Coronary artery (tissue), 2 donors: ENCODE measurements at places on chromosomes 6 and 20.

DNA sequence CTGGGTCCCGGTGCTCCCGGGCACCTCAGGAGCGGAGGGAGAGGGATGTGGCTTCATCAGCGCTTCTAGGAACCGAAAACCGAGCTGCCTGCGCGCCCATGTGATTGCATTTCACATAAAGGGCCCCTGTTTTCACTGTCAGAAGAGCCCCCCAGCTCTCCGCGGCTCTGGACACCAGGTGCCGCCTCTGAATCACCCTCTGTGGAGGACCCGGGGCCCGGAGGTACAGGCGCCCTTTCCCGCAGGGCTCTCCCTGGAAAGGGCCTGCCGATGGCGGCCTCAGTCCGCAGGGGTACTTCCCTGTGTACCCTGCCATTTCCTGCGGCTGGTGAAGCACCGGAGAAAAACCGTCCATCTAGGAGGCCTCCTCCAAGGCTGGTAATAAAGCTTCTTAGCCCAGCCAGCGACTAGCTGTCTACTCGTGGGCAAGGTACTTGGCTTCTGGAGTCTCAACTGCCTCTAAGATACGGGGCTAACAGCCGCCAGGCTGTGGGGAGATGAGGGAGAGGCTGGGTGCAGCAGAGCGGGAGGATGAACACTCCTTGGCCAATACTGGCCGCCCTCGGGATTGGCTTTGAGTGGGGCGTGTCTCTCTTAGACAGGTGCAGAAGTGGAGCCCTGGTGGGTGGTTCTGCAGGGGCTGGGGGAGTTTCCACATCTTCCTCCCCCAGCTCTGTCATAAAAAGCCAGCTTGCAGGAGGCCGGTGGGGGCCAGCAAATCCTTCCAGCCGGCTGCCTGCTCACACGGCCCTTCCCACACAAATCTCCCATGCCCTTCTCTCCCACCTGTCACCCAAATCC is 1.6 kb downstream of the PPP1R16B start:
- no peak for DNase-seq

DNA sequence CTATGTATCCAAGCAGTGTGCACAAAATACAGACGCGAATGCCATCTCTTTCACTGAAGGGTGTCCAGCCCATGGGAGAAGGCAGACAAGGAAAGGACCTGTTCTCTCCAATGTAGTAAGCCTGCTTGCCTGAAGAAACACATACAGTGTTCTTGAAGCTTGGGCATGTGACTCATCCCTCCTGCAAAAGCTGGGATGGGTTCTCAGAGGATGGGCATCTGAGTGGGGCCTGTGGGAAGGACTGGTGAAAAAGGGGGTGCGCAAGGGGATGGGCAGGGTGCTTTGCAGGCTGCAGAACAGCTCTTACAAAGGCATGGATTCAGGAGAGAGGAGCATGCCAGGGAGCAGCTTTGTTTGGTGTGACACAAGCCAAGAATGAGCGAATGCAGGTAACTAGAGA is 128.1 kb downstream of the FYN start:
- no peak for DNase-seq

GRCh38 chr6:13527671-13528056 is 40.3 kb upstream of the GFOD1 start:
- DNase-seq, result no peak

- no peak for DNase-seq
Observed at GRCh38 chr6:18413381-18413780, 26.2 kb downstream of the RNF144B start.

DNA sequence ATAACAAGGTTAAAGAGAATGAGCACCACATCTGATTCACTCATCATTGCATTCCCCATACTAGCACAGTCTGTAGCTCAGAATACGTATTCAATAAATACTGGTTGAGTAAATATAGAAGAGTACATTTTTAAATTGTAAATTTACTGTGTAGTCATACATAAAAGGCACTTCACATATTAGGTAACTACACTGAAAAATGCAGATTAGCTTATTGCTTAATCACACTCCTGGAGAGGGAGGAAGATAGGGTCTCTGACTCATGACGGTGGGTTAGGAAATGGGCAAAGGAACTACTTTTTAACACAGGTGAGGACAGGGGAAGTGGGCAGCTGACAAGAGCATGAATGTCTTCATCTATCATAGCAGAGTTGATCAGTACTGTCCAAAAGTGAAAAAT is 133.2 kb downstream of the TBC1D32 start:
- no peak for DNase-seq

DNA sequence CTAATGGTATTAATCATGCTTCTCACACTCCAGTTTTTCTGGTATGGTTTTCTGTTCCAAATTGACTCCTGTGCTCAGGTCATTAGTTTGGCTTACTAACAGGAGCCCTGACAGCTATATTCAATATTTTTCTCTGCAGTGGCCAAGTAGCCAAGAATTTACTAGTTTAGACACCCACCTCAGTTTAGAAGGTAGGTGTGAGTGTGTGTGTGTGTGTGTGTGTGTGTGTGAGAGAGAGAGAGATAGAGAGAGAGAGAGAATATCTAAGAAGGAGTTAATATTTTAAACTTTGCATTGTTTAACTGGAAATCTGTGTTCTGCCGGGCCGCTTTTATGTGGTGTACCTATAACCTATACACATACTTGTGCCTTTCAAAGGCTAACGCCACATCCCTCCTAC is 18.5 kb downstream of the JARID2 start:
- no peak for DNase-seq

- no peak for DNase-seq
Observed at GRCh38 chr6:94215552-94215951, 796.2 kb upstream of the EPHA7 start.

DNA sequence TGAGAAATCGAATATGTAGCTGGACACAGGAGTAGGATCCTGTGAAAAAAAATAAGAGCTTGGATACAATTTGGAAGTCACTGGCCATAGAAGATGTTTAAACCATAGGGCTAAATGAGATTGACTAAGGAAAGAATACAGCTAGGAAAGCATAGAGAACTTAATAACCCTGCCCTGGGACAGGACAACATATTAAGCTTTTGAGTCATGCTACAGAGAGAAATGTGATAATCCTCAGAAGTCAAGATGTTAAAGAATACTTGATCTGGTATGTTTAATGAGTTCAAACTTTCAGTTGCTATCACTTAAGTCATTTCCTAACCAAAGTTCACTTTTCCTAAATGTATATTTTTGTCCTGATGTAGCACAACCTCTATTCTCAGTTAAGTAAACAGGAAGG is 154.6 kb upstream of the TSHZ2 start:
- DNase-seq, result no peak

DNA sequence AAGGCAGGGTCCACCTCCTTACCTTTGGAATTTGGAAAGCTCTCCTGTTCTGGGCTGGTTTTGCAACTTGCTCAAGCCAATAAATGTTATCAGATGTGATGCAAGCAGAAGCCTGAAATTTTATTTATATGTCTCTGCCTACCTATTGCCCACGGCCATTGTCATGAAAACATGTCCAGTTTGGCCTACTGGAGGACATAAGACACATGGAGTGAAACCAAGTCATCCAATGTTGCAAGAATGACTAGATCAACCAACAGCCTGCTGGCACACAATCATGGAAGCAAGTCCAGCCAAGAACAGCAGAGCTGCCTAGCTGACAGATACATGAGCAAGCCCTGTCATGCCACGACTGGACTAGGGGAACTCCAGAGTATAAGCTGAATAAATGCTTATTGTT is 56.7 kb upstream of the IRAK1BP1 start:
- DNase-seq, result no peak

DNA sequence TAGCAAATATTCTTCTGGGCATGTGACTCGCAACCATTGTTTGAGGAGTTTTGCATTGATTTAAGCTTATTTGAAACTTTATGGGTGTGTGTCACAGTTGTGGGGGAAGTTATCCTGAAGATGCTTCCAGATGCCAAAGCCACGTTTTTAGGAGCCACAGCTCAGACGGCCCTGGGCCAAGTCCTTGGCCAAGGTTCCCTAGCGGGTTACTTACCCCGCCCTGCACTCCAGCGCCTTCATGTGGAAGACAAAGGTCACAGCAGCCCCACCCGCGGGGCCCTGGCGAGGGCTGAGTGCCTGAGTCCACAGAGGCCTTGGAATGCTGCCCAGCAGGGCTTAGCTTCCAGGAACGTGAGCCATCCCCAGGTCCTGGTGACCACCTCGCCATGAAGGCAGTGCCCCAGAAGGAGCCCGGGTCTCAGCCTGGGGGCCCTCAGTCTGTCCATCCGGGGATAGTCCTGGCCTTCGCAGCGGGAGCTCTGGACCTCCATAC is 308.3 kb downstream of the CDH4 start:
- DNase-seq, result no peak

DNA sequence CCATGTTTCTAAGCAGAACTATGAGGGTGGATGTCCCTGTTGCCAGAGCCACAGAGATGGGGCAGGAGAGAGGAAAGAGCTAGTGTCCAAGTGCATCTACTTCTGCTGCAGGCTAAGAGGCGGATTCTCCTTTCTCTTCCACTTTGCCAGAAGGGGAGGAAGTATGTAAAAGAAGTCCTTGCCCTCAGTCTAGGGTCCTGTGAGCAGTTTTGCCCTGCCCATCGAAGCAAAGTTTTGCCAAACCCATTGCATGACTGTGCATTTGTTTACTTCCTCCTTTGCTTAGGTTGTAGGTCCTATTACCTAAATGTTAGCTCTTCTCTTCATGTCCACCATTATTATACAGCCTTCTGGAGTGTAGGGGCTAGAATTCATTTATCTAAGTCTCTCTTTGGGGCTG is 106.2 kb upstream of the ARMC2 start:
- DNase-seq, result no peak

DNA sequence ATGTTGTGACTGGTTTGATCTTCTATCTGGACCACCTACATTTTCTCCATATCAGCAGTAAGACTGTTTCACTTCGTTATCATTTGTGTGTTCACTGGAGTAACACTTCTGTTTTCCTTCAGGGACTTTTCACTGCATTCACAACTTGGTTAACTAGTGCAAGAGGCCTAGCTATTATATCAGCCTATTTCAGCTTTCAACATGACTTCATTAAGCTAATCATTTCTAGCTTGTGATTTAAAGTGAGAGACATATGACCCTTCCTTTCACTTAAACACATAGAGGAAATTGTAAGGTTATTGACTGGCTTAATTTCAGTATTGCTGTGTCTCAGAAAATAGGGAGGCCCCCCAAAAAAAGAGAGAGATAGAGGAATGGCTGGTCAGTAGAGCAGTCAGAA is 622.8 kb upstream of the NRSN1 start:
- no peak for DNase-seq

DNA sequence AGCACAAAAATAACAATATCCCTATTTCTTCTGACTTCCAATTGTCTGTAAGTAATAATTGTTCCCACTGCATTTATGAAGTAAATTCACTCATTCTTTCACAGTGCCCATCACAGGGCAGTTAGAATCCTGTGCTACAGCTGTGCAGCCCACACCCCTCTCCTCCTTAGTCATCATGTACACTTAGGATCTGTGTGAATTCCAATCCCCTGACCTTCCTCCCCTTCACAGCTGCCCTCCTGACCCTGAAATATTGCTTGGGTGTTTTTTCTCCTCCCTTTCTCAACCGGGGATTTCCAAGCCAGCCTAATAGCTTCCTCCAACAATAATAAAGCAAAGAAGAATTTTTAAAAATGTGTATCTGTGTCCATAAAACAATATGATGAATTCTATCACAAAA is 91.5 kb upstream of the BEND6 start:
- DNase-seq, result no peak

DNA sequence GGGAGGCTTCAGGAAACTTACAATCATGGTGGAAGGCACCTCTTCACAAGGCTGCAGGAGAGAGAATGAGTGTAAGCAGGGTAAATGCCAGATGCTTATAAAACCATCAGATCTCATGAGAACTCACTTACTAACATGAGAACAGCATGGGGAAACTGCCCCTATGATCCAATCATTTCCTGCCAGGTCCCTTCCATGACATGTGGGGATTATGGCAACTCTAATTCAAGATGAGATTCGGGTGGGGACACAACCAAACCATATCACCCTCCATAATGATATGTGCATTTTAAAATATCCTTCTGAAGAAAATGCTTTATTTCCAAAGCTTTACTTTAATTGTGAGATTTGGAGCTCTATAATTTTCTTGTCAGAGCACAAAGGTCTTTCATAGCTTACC is 154.1 kb upstream of the CENPW start:
- DNase-seq, result no peak

- no peak for DNase-seq
Observed at GRCh38 chr6:44969446-44970185, 358.5 kb upstream of the RUNX2 start.

DNA sequence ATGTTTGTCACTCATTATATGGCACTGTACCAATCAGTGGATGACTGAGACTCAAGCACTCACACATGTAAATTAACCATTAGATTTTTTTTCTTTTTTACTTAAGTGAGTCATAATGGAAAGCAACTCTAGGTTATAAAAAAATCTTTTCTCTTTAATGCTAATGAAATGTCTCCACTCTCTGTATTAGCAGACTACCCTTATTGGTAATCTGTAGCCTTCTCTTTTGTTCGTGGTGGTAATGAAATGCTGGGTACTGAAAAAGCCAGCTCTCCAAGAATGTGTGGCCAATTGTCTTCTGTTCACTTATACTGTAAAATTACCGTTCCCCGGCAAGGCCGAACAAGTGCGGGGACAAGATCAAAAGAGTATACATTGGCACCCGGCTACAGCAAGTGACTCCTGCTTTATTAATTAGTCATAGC is 69.0 kb downstream of the AFG1L start:
- DNase-seq, result no peak

- peak; percentile 56 for DNase-seq
Observed at GRCh38 chr20:23568320-23568970, at the start of gene CST9L. Gene CST9L (minus strand): TSS chr20:23568484. CDS start chr20:23568450, 34 bp downstream.

DNA sequence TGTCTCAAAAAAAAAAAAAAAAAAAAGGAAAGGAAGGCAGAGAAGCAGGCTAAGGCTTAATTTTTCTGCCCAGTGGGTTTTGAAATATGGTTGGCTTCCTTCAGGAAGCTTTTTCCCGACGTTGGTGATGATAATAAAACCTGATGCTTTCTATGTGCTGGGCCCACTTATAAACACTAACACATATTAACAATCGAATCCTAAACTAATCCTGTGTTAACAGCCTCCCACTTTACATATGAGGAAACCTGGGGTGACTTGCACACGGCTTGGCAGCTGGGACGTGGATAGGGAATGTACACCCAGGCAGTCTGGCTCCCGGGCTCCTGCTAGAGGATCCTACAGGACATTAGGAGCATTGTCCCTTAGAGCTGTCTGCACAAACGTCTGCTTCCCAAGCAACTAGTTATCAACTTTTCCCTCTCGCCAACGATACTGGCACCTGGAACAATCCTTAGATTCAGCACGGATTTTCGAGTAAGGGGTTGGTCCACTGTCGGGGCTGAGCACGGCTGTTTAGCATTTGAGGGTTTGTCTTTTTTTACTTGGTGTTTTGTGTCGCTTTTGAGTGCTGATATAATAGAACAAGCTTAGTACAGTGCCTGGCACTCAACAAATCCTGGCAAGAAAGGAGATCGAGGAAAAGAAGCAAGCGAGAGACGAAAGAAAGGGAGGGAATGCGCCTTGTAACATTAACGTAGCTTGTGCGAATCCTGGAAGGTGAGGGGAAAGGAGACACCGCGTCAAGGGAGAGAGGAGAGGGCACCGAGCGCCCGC is 622 bp upstream of the KIZ start:
- no peak for DNase-seq

DNA sequence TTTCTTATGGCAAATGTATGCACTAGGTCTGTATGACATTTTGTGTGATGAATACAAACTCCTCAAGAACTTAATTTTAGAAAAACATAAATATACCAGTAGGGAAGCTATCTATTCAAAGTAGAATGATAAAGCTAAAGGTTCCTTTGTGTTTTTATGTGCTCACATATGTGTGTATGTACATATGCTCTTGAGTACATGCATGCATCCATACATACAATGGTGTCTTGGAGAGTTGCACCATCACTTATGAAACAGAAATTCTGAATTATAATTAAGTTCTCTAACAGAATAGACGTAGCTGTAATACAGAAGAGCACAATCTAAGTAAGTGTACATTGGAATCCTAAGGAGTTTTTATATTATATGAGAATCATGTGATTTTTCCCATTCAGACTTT is 2.3 kb downstream of the NKAIN2 start:
- DNase-seq, result no peak
